ENCODE measurements at places on chromosomes 3 and 15. TPM values are rescaled to one million over a fixed set of nuclear protein-coding genes. Genes with fewer than 3 reads are reported as not detected.
A peak's percentile ranks its signal among the peaks of the same experiment; 100 is the strongest.

Gene POPDC2
- total RNA-seq: 0.22 TPM

Gene ARHGEF26
- total RNA-seq: 0.05 TPM

Gene SLC2A2
- not detected for total RNA-seq

Gene SERF2
- total RNA-seq: 1,341 TPM

Gene ADAMTS7
- 0.39 TPM for total RNA-seq

DNA sequence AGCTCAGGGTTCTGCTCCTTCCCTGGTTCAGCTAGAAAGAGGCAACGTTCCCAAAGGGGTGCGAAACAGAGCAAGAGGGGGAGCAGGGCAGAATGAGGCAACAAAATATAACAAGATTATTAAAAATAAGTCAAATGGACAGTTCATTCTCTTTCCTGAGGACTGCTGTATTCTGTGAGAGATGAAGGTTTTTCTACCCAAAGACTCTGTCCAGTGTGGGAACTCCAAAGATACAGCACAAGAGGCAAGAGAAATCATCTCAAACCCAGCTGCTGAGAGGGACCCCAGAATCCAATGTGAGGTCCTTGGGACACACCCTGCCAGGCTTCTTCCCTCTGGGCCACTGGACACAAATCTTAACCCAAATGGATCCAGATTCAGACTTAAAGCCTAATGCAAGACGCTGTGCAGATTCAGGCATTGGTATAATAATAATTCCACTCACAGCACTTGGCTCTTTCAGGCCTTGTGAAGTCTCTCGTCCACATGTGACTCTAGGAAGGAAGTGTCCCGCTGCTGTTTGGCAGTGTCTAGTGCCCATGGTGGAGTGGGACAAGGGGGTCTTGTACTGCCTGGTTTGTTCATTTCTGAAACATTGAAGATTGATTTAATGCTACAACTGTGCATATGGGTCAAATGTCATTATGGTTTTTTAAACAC is 14.5 kb upstream of the ARHGAP31 start:
- H3K27me3 ChIP-seq: peaks cover 2% of the 10 kb centered on the region
- DNase-seq: no peak
- H3K4me1 ChIP-seq: peaks cover 12% of the 10 kb centered on the region

DNA sequence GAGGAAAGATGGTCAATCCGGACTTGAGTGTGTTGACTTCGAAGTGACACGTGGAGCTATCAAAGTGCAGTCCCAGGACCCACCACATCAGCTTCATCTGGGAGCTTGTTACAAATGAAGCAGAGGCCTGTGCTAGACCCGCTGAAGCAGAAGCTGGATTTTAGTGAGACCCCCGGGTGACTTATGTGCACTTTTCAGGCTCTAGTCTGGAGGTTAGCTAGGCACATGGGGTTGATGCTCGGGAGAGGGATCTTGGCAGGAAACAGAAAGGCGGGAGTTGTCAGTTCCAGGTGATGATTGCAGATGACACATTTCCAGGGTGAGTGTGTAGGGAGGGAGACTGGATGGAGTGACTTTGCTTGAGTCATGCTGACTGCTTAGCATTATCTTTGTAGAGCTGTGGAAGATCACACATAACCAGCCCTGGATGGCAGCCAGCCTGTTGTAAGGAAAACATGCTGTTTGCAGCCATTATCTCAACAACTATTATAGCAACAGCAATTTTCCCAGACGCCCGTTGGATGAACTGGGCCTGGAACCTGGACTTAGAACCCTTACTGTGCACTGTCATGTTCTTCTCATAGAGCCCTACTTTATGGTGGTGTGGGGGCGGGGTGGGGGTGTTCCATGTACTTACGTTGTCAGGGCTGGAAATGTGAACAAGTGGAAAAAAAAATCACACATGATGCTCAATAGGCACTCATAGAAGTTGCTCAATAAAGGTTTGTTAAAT is 122.4 kb downstream of the THSD4 start:
- DNase-seq: peak; percentile 93
- no peaks in the 10 kb centered on the region for H3K27me3 ChIP-seq
- no peak overlapping the region for H3K4me3 ChIP-seq
- peaks cover 35% of the 10 kb centered on the region for H3K4me1 ChIP-seq

DNA sequence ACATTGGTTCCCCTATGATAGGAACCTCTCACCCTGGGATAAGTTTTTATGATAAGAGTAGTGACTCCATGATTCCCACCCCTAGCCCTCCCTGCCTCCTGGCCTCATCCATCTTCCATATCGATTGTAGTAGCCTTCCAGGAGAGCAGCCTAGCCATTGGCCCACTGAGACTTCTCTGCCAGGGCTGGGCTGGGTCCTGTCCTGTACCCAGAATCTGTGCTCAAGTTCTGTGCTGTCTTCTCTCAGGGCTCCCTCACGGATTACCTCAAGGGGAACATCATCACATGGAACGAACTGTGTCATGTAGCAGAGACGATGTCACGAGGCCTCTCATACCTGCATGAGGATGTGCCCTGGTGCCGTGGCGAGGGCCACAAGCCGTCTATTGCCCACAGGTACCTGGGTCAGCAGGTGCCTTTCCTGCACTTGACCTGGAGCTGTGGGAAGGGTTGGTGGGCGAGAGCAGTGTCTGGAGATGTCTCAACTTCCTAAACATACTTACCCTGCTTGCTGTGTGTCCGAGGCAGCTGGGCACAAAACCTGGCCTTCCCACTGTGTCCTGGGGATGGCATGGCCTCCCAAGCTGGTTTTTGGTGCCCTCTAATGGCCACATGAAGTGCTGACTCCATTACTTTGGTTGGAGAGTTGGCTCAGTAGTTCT is 16.6 kb upstream of the EXOG start:
- H3K27me3 ChIP-seq: peaks cover 2% of the 10 kb centered on the region
- no peak overlapping the region for H3K27ac ChIP-seq
- no peaks in the 10 kb centered on the region for H3K4me1 ChIP-seq
- H3K36me3 ChIP-seq: no peaks in the 10 kb centered on the region

DNA sequence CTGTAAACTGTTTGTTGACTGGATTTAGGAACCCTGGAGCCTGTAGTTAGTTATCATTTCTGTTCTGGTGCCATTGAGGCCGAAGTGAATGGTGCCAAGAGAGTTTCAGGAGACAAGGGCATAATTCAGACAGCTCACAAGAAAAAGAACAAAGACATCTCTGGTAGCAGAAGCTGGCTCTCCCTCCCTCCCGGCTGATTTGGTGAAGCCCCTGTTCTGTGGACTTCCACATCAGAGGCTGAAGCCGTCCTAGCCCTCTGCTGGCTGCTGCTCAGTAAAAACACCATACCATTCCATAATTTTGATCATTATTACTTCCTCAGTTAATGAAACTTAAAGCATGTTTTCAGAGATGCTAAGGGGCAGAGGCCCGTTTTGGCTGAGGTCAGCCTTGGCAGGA is 381.2 kb upstream of the WNT5A start:
- no peaks in the 10 kb centered on the region for H3K36me3 ChIP-seq
- no peak overlapping the region for H3K4me3 ChIP-seq
- H3K27ac ChIP-seq: no peak overlapping the region
- H3K27me3 ChIP-seq: no peaks in the 10 kb centered on the region
- H3K4me1 ChIP-seq: no peaks in the 10 kb centered on the region

- no peak for DNase-seq
- H3K4me1 ChIP-seq: peaks cover 37% of the 10 kb centered on the region
- no peak overlapping the region for H3K4me3 ChIP-seq
Observed at GRCh38 chr15:41809526-41810220, 18.2 kb upstream of the JMJD7 start.

- H3K27ac ChIP-seq: no peak overlapping the region
- H3K27me3 ChIP-seq: no peaks in the 10 kb centered on the region
- no peak overlapping the region for H3K4me3 ChIP-seq
- no peak for DNase-seq
Observed at GRCh38 chr3:137642831-137643230, 121.3 kb upstream of the SOX14 start.

DNA sequence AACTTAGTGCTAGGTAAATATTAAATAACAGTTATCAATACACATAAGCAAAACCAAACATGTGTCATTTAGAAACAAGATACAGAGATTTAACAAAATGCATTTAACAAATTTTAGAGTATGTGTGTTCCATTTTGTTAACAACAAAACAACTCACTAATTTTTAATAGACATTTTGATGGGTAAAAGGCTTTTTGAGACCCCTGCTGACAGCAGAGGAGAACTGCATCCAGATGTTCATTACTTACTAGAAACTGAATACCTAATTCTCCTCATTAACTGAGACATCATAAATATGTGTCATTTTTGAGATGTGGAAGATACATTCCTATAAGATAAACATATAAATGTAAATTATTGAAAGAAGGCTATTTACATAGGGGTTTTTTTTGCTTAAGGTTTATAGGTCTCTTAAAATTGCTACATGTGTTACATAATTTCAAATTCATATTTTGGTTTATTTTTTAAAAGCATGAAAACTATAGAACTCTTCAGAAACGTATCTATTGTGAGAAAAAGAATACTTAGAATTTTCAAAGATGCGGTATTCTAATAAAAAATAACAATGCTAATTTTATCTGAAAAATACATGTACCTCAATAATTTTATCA is 1009.8 kb downstream of the TUSC7 start:
- no peaks in the 10 kb centered on the region for H3K36me3 ChIP-seq
- H3K27ac ChIP-seq: no peak overlapping the region

DNA sequence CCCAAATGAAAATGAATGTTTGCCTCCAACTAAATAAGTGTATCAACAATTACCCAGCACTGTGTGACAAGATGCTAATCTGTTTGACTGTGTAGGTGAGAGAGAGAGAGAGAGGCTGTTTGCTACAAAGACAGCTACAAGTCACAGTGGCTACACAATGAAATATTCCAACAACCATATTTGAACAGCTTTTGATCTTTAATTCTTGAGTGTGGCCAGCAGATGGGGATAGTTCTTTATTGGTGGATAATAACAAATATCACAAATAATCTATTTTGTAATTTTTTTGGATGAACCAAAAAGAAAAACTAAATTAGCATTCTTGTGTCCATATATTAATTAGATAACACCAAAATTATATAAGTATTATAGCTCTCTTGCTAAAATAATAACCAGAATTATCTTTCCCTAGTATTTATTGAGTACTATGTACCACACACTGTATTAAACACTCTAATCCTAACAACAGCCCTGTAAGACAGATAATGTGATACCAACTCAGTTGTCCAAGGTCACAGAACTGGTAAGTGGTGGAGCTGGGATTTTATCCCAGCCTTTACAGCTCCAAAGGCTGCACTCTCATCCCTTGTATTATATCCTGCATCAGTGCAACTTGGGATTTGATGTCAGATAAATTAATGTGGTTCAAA is 61.9 kb upstream of the C3orf80 start:
- H3K4me1 ChIP-seq: peaks cover 27% of the 10 kb centered on the region
- peak; percentile 46 for DNase-seq
- no peak overlapping the region for H3K27ac ChIP-seq
- no peak overlapping the region for H3K4me3 ChIP-seq
- H3K36me3 ChIP-seq: no peaks in the 10 kb centered on the region

DNA sequence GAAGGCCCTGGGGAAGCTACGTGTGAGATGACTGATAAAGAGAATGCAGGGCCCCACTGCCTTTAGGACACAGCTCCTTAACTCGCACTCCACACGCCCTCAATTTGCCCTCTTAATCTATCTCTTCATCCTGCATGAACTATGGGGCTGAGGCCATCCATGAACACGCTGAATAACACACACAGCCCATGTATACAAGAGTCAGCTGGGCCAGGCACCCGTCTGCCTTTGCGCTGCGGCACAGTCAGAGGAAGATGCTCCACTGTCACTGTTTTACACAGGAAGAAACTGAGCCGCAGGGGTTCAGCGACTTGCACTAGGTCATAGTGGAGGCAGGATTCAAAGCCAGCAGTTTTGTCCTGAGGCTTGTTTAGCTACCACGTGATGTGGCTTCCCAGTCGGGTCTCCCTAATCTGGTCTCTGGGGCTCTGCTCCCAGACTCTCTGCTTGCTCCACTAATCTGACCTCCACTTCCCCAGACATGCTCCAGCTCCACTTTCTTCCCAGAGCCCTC is 43.9 kb downstream of the TLE3 start:
- no peaks in the 10 kb centered on the region for H3K27me3 ChIP-seq
- H3K4me1 ChIP-seq: no peaks in the 10 kb centered on the region
- no peak overlapping the region for H3K4me3 ChIP-seq

GRCh38 chr3:24734019-24734418 is 239.4 kb upstream of the THRB start:
- no peak overlapping the region for H3K4me3 ChIP-seq
- DNase-seq: no peak
- no peak overlapping the region for H3K27ac ChIP-seq
- no peaks in the 10 kb centered on the region for H3K36me3 ChIP-seq

DNA sequence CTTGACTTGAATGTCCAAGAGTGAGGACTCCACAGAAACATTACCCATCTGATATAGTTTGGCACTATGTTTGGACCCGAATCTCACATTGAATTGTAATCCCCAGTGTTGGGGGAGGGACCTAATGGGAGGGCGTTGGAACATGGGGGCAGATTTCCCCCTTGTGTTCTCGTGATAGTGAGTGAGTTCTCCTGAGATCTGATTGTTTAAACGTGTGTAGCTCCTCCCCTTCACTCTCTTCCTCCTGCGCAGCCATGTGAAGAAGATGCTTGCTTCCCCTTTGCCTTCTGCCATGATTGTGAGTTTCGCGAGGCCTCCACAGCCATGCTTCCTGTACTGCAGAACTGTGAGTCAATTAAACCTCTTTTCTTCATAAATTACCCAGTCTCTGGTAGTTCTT is 273.9 kb upstream of the TBC1D5 start:
- no peak overlapping the region for H3K4me3 ChIP-seq
- DNase-seq: no peak
- no peaks in the 10 kb centered on the region for H3K36me3 ChIP-seq
- no peaks in the 10 kb centered on the region for H3K4me1 ChIP-seq
- H3K27ac ChIP-seq: no peak overlapping the region

Measured in HFFc6 (cell line).